ENCODE measurements at places on chromosomes 12 and 14.

GRCh38 chr12:80087486-80088213, 11.7 kb upstream of the OTOGL start:
- DNase-seq, result no peak

- no peak for DNase-seq
Measured at GRCh38 chr12:47891356-47891755, 13.4 kb downstream of the VDR start.

- DNase-seq, result no peak
Measured at GRCh38 chr12:9948606-9949296, 16.6 kb upstream of the CLEC2A start.

- no peak for DNase-seq
Measured at GRCh38 chr14:73770977-73771847, 57.0 kb upstream of the PNMA1 start.

Measured in HTR-8/SVneo (cell line).